ENCODE measurements at places on chromosomes 6 and 20.

- DNase-seq = no peak
These were observed at the start of gene OVOL2 for GRCh38 chr20:18057101-18057993. Gene OVOL2, minus strand, starts transcription at chr20:18057916. Its CDS starts 282 bp downstream, at chr20:18057634.

- no peak for DNase-seq
These were observed 447.0 kb upstream of the CDH4 start for GRCh38 chr20:60804918-60805630.

GRCh38 chr6:94736236-94736635, 841.1 kb upstream of the MANEA start:
- no peak for DNase-seq

DNA sequence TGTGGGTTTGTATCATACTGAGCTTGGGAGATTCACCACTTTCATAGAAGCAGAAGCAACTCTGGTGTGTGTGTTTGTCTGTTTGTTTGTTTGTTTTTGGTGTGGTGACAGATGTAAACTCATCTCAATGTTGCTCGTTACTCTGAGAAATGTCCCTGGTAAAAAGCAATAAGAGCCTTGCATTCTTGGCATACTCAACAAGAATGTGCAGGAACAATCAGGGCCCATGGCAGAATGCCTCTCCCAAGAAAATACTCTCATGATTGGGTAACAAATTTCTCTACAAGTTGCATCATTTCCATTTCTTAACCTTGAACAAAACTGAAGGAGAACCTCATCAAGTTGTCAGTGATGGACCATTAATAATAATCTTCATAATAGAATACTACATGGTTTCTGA, 43.0 kb upstream of the PKHD1 start:
- DNase-seq = no peak

- no peak for DNase-seq
These were observed 35.6 kb downstream of the BRPF3 start for GRCh38 chr6:36232172-36232571.

- no peak for DNase-seq
These were observed 656.8 kb upstream of the CHD6 start for GRCh38 chr20:42274986-42275385.

DNA sequence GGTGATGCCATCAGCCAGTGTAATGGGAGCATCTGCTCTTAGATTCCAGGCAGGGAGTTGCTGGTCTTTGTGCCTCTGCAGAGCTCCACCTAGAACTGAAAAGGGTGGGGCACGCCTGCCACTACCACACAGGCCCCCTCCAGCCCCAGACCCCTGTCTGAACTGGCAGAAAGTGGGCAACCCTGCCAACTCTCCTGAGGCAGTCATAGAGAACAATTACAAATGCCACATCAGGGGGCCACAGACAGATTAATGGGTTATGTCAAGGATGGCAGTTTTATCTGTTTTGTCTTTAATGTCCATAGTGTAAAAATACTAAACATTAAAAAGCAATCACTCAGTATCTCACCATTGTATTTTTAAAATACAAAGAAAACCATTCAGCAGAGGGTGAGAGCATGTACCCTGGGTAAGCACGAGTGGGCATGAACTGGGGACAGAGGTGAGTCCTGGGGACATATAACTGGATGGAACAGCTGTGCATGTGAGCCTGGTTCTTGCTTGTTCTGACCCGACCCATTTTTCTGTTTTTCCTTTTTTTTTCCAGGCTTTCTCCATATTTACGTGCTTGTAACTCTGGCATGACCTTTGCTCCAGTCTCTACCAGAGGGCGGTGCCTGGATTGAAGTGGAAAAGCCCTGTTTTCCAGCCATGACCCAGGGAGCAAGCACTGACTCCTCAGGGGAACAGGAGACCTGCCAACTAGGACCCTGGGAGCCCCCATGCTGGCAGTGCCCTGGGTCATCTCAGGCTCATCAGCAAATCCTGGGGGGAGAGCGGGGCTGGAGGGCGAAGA, 8.2 kb downstream of the TRAF3IP2 start:
- DNase-seq = no peak

- no peak for DNase-seq
These were observed 987 bp downstream of the ADISSP start for GRCh38 chr20:3766422-3767109.

DNA sequence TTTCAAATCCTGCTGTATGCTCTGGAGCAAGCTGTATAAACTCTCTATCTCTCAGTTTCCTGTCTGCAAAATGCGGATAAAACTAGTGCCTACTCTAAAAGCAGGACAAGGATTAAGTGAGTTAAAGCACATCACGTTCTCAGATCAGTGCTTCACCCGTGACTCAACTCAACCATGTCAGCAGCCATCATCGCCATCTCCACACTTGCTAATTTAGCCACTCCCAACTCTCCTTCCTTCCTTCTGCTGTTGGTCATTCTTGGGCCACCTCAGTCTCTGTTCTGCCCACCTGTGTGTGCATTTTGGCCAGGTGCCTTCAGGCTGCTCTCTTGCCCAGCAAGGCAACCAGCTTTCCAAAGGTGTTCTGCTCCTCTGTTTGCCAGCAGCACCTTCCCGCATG, 260.0 kb upstream of the CDYL start:
- DNase-seq = no peak

DNA sequence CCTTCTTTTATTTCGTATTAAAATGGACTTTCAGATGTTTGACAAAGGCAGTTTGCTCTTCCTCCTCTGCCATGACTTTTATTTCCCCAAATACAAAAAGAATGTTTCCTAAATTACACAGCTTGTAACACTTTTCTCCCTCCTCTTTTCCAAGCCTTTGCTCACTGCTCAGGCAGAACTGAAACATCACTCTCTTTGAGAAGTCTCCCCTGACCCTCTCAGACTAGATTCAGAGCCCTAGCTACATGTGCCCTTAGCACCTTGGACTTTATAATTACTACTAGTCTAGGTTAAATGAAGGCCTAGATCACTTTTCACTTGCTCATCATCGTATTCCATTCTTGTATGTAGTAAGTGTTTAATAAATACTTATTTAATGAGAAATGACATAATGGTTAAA, 8.5 kb upstream of the KIF6 start:
- DNase-seq = no peak

GRCh38 chr20:18657575-18657974, 69.7 kb downstream of the DTD1 start:
- no peak for DNase-seq

DNA sequence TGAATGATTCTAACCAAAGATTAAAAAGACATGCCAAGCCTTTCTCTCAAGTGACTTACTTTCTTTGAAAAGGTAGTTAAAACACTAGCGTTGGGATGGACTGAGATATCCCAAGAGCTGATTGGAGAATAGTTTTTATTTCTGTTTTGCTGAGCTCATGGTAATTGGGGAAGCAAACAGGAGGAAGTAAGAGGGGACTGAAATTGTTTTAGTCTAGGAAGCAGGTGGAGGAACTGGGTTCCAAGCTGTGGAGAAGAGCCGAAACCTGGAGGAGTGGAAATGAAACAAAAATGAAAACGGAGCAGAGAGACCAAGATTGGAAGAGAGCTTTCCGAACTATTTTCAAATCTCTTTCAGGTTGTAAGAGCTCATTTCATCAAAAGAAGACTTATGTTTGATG, 59.9 kb upstream of the TENT5A start:
- no peak for DNase-seq

DNA sequence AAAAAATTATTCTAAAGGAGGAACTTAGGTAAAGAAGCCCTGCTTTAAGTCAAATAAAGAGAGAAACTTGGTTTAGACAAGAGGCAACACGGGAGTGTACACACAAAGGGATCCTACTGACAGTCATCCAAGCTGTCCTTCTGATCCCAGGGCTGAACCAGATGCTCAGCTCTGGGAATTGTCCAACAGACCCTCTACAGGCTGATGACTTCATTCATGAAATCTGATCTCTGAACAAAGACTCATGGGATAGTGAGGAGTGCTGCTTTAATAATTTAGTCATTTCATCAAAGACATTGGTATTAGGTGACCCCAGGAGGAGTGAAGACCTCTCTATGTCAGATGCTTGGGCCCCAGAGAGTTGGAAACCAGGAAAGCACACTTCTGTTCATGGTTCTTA, 65.6 kb upstream of the ARMH2 start:
- no peak for DNase-seq

DNA sequence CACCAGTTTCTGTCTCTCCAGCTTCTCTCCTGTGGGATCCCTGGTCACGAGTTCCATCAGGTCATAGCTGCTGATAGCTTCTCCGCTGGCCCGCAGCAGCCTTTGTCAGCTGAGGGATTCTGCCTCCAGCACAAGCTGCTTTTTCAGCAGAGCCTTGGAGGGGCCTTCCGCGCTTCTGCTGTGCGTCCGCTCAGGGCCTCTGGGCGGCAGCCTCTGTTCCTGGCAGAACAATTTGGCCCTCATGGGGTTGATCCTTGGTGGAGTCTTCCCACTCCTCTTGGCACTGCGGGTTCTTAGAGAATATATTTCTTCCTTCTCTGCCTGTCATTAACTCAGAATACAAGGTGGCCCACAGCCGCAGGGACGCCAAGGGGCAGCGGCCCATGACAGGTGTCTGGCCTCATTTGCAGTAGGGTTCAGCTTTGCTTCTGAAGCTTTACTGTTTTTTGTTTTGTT, 158.8 kb downstream of the DTNBP1 start:
- DNase-seq = no peak

DNA sequence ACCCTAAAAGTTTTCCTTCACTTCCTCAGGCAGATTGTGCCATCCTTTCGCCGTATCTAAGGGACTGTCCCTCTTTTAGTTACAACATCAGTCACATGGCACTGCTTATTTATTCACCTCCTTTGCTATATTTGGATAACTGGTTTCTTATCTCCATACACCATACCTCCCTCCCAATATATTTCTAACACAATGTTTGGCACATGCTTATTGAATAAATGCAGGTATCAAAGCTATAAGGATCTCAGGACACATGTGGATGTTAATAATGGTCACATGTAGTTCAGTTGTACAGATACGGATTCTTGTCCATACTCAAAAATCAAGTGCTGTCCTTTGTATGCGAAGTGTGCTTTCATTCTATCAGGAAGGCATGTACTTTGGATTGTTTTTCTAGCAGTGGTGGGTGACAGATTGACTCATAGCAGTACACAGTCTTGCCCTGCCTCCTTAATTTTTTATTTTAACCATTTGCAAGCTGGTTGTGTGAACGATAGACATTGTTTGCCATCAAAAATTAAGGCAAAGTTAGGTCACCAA, 407.1 kb upstream of the RUNX2 start:
- no peak for DNase-seq

- DNase-seq = no peak
These were observed 26.3 kb downstream of the BHLHE23 start for GRCh38 chr20:62980380-62980960.

DNA sequence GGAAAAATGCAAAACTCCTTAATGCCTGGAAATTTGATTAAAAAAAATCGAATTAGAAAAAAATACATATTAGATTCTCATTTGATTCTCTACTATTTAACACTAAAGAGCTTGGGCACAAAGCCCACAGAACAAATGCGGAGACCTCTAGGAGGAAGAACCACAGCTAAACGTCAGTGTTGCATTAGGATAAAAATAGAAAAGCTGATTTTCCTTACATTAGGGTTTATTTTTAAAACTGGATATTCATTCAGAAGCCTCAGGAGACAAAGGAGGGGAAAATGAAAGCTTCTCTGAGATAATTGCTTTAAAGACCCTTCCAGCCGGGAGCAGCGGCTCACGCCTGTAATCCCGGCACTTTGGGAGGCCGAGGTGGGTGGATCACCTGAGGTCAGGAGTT, 77.3 kb downstream of the ECT2L start:
- no peak for DNase-seq

- no peak for DNase-seq
These were observed 6.5 kb downstream of the GFOD1 start for GRCh38 chr6:13480631-13481501.

- DNase-seq = no peak
These were observed 47.2 kb downstream of the TMEM242 start for GRCh38 chr6:157276134-157276532.

- DNase-seq = no peak
These were observed 397.9 kb upstream of the JARID2 start for GRCh38 chr6:14848019-14848418.

- no peak for DNase-seq
These were observed 47.7 kb upstream of the PLCB4 start for GRCh38 chr20:9021216-9021615.

GRCh38 chr6:156348424-156348823, 428.8 kb upstream of the ARID1B start:
- no peak for DNase-seq

Data from activated CD4-positive, CD25-positive, alpha-beta regulatory T cell (primary cell).